Left cardiac atrium (tissue), 4 donors: ENCODE measurements at places on chromosomes 7 and 10. TPM values are rescaled to one million over a fixed set of nuclear protein-coding genes. Genes with fewer than 3 reads are reported as not detected.

Gene SNX10
- 7.1 TPM for total RNA-seq

Gene GPR15LG
- not detected for total RNA-seq

Gene DOCK4
- 17.1 TPM for total RNA-seq

Gene ELMO1
- 24.6 TPM for total RNA-seq

Gene PDZD7
- 0.50 TPM for total RNA-seq

Gene COL1A2
- 258 TPM for total RNA-seq

Gene ASAH2
- total RNA-seq: 3.5 TPM

Gene CALHM1
- not detected for total RNA-seq

Gene HABP2
- not detected for total RNA-seq

Gene RADIL
- 7.8 TPM for total RNA-seq

Gene FAS
- total RNA-seq: 6.6 TPM

Gene ACSM6
- total RNA-seq: not detected

Gene FAM24B
- 0.47 TPM for total RNA-seq

Gene SPDYE6
- total RNA-seq: not detected

Gene NFE2L3
- total RNA-seq: 1.3 TPM

Gene MRLN
- total RNA-seq: not detected

Gene NKX2-3
- total RNA-seq: not detected

Gene CLCN1
- not detected for total RNA-seq

Gene VWC2
- 3.0 TPM for total RNA-seq

Gene MRPS16
- total RNA-seq: 82.1 TPM
